K562 (cell line): ENCODE measurements at places on chromosomes 2 and 18.

DNA sequence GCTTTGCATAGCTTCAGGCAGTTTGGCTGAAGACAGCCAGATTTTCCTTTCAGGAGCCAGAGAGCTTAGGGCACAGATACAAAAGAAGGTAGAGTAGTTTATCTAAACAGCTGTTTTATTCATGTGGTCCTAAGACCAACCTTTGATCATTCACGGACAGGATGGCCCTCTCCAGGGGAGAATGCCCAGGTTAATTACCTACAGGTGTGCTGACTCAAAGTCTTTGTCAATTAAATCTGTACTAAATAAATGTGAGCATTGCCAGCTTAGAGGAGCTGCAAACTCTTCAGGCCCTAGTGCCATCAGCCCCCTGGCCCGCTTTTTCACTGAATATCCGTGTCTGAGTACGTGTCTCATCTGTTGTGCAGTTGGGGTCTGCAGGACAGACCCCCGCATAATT is 554.7 kb downstream of the NUP35 start:
- DNase-seq, result no peak

DNA sequence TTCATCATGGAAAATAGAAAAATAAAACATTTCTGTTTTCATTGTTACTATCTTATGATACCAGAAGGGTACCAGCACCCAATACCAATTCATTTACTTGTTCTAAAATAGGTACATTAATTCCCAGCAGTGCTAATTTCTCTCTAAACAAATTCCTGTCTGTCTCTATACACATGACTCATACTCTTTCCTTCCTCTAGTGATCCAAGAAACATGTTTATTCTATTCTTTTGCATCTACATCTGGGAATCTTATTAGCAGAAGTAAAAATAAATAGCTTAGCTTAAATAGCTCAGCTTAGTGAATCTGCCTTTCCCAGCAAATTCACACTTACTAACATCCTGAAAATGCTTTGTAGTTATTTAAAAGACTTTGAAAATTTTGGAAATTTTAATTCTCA is 84.5 kb upstream of the MAPRE2 start:
- no peak for DNase-seq

DNA sequence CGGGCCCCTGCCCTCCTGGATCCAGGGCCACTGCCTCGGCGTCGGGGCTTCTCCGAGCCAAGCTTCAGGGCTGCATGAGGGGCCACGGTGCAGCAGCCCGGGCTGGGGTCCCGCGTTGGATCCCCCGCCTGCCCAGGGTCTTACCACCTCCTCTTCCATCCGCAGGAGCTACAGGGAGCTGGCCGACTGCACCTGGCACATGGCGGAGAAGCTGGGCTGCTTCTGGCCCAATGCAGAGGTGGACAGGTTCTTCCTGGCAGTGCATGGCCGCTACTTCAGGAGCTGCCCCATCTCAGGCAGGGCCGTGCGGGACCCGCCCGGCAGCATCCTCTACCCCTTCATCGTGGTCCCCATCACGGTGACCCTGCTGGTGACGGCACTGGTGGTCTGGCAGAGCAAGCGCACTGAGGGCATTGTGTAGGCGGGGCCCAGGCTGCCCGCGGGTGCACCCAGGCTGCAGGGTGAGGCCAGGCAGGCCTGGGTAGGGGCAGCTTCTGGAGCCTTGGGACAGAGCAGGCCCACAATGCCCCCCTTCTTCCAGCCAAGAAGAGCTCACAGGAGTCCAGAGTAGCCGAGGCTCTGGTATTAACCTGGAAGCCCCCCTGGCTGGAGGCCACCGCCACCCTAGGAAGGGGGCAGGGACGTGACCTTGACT is 52.1 kb downstream of the RAMP1 start:
- DNase-seq, result no peak

- DNase-seq, result peak; percentile 42
Measured at GRCh38 chr2:148557844-148558436, 86.6 kb upstream of the EPC2 start.

DNA sequence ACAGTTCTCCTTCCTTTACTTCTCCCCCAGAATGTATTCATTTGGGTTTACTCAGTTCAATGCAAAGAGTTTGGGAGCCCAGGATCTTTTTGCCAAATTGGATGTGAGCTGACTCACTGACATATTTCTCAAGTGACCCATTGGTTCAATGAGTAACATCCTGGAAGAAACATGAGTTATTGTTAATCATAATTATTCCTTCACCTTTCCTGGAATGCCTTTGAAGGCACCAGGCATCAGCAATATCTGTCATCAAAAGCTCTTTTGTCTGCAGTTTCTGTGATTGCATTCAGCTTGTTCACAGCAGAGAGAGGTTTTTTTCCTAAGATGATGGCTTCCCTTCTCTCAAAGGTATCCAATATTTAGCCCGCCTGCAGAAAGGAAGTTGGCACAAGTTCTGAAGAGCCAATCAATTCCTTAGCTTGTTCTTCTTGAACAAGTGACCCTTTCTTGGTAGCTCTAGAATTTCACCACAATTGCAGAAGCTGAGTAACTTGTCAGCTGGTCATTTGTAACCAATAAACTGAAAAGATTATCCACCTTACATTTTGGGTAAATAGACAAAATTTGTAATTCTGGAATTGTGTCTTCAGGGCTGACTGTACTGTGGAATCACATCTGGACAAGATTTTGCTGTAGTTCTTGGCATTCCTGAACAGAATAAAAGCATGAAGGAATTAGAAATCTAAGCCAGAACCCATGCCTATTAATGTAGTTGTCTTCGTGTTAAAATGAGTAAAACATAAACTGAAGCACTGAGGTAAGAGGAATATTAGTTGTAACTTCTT is 72.2 kb upstream of the TMEM17 start:
- DNase-seq, result no peak

DNA sequence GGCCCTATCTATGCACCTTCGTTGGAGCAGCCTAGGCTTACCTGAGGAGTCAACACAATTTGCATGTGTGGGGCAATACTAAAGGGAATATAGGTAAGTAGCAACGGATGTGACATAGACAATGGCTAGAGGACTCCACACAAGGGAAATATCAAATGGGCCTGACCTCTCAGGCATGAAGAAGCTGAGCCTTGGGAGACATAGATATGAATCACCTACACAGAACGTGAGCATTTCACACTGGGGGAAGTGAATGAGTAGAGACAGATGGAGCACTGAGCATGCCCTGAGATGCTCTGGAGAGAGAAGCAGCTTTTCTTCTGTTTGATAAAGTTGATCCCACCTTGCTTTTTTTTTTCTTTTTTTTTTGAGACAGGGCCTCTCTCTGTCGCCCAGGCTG is 97.9 kb downstream of the ATL2 start:
- no peak for DNase-seq

GRCh38 chr2:9497017-9497416 is 22.7 kb downstream of the IAH1 start:
- no peak for DNase-seq

GRCh38 chr2:187826023-187826422 is 271.8 kb upstream of the TFPI start:
- DNase-seq, result no peak

DNA sequence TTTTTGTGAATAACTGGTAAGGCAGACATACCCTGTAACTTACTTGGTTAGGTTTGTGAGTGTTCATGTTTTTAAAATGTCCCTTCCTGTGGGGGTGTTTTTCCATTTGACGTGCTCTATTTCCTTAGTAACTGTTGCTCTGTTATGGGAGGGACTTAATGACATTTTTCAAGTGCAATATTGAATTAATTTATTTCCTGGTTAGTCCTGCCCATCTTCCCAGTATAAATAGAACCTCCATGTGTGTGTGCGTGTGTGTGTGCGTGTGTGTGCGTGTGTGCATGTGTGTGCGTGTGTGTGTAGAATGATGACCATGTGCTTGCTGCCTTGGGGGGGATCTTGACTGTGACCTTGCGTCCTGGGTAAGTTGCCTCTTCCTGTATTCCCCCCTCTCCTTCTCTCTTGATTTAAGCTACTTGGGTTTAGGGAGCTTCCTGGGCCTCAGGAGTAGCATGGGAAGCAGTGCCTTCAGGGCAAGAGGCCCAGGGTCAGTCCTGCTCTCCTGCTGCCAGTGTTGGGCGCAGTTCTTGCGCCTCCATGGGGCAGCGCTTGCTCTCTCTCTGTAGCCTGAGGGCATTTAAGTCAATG is 163.9 kb downstream of the LDLRAD4 start:
- DNase-seq, result no peak

DNA sequence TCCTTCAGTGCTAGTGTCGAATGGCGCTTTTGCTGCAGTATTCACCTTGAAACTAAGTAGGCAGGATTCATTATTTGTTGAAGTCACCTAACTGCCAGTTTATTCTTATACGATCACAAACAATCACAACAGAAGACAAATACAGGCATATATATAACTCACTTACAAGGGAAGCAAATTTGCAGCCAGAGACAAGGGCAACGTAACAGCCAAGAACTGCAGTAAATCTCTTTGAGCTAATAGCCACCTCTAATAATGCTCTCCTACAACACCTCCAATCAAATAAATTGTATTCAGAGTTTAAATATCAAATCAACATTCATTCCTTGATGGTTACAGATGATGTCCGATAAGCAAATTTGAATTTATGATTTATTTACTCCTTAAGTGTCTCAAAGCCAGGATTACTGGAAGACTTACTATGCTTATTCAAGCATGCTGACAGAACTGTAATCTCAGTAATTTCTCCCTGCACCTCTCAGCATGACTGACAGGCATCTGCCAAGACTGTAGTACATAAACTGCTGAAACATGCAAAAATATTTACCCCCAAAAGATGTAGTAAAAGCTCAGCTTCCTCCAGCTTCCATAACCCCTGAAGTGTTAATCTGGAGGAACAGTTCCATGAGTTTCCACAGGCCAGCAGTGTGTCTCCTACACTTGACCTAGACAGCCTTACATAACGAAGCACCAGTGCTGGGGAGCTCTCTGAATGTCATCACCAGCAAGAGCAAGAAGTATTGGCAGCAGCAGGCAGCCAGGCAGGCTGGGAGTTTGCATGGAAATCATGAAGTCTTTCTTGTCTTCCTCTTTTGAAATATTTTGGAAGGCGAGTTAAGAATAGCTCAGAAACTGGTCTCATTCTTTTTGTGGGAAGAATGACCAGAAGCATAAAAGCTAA is 20.9 kb upstream of the SCN1A start:
- DNase-seq, result no peak

DNA sequence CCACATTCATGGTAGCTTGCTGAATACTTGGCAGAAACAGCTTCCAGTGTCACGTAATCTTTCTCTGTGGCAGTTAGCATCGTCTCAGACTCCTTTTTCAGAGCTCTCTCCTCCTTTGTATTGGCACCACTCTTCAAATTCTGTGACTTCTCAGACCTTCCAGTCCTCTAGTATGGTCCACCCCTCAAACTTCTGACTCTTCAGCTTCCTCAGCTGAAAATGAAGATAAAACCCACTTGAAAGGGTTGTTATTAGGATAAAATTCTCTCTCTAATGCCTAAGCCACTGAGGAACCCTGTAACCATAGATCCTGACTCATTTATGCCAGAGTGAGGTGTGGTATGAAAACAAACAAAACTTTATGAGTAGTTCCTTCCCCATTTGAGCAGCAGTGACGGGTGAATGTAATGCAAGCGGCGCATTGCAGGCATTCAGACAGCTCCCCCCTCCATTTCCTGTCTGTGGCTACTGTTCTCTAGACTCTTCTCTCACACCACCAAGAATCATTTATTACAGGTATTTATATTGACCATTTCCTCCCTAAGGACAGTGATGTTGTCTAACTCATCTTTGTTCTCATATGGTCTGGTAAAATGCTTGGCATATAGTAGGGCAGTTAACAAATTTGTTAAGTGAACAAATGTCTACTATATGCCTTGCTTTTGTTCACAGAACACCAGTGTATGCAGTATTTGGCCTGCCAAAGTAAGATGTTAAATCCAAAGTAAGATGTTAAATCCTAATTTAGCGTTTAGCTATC is 35.3 kb downstream of the GALNT1 start:
- DNase-seq, result peak; percentile 42

- no peak for DNase-seq
Measured at GRCh38 chr2:115574667-115575066, 1132.2 kb downstream of the DPP10 start.

DNA sequence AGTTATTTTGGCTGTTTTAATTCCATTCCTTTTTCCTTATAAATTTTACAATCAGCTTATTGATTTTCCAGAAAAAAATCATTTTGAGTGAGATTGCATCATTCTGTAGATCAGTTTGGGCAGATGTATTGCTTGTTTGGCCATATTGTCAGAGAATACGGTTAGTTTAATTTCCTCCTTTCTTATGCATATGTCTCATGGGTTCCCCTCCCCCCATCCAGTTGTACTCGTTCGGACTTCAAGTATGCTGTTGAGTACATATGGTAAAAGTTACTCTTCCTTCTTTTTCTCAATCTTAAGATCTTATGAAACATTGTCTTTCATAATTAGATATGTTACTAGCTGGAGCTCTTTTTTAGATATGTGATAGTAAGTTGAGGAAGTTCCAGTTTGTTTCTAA is 131.2 kb upstream of the TTC27 start:
- no peak for DNase-seq

GRCh38 chr2:96512341-96512740 is 7.2 kb upstream of the NEURL3 start:
- no peak for DNase-seq

GRCh38 chr2:236932831-236933361 is 152.8 kb upstream of the COPS8 start:
- DNase-seq, result no peak

DNA sequence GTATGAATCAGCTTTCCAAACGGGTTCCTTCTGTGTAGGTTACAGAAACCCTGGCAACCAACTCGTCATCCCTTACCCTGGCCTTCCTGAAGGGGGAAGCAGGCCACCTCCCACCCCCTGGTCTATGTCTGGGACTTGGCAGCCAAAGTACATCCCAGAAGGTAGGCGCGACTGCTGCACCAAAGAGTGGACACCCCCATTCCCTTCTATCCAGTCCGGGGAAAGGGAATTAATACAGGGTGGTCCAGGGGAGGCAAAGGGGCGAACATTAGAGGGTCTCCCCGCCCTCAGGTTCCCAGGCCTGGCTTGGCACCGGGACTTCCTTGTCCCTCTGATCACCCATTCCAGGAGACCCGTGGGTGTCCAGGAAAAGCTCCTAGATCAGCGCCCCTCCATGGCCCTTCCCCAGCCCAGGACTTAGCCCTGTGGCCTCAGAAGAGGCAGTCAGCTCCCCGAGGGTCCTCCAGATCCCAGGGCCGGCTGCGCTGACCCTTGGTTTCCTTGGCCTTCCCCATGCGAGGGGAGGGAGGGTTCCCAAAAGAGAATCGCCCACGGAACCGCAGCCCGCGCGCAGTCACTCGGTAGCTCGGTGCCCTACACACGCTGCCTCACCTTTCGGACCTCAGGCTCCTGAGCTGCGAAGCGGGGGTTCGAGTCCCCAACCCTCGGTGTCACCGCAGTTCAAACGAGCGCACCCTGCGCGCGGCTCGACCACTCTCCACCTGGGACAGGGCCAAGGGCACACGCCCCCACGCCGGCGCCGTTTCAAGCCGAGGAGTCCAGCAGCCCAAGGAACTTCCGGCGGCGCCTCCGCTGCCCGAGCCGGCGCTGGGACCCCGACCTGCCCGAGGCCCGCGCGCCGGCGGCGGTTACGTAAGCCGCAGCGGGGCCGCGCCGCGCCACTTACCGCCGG is at the start of gene PER2:
PER2 (minus strand) TSS at position 874 of the 913 bp plus-strand sequence. CDS start 10,674 bp downstream, outside the sequence.
- DNase-seq, result peak; percentile 47

- no peak for DNase-seq
Measured at GRCh38 chr2:28568036-28568435, 72.2 kb downstream of the PLB1 start.
